ENCODE measurements at places on chromosomes 4 and X. TPM values are rescaled to one million over a fixed set of nuclear protein-coding genes. Genes with fewer than 3 reads are reported as not detected.

- no peak for DNase-seq
Measured at GRCh38 chrX:28591542-28591941, 4.3 kb downstream of the IL1RAPL1 start.

PRSS12 gene
- polyA plus RNA-seq, result 37.4 TPM

GRCh38 chr4:26557164-26557563 is 26.7 kb upstream of the TBC1D19 start:
- DNase-seq, result no peak

- DNase-seq, result no peak
Measured at GRCh38 chr4:35970366-35970960, 273.9 kb downstream of the ARAP2 start.

DNA sequence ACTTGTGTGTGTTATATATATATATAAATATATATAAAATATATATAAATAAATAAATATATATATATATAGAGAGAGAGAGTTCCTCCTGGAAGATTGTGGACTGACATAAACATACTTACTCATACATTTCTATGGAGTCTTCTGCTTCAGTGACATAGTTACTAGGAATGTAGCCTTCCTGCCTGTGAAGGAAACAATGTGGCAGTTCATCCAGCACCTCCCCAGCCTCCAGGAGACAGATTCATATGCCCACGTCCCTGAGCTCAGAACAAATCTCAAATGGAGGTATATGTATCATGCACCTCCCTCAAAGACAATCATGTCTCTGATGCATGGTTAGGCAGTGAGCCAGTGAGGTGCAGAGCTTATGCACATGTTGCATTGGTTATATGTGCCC is 11.4 kb upstream of the TIMM8A start:
- no peak for DNase-seq

DNA sequence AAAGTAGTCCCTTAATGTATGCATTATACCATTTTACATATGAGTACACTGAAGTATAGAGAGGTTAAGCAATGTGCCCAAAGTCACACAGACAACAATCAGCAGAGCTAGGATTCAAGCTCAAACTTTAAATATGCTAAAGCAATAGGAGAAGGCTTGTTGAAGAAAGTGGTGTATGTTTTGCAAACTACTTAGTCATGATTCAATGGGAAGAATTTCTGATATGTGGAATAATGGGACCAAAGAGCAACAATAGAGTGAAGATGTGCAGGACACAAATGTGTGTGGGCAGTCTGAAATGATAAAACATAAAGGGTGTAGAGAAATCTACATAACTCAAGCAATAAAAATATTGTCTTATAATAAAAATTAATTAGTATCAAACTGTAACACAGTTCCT is 109.0 kb upstream of the ARSJ start:
- no peak for DNase-seq

PCYT1B gene
- 6.1 TPM for polyA plus RNA-seq

DNA sequence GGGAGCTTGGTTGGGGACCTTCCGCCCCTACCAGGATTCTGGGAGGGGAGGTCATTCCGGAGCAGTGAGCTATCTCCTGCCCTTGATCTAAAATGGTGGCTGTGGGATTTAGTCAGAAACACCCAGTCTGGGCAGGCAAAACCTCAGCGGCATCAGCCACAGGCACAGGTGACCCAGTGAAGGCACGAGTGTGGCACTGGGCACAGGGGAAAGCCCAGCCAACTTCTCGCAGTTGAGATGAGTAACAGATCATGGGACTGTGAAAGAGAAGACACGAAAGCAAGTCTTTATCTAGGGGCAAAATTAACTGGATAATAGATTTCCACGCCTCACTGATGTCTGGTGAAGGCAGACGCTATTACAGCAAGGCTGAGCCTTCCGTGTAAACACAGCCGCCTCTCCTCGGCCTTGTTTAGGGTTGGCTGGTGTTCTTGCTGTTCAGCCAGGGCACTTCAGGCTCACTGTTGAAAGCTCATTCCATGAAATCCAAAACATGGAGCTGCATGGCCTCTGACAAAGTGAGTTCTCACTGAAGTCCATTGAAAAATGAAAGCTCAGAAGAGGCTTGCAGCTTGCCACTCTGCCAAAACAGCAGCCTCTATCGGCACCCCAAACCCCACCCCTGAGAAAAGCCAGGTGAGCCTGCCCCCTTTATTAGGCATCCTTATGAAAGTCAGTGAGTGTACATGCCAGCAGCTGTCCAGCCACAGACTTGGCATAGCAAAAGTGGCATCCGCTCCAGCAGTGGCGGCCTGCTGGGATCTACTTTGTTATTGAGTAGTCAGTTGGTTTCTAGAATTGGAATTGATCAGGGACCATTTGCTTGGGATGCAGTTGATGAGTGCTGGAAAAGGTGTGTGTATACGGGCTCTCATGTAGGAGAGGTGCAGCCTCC is 102.3 kb upstream of the MTM1 start:
- DNase-seq, result no peak

GRCh38 chrX:103367502-103367901 is 8.8 kb upstream of the BEX3 start:
- no peak for DNase-seq

DUSP9 gene
- polyA plus RNA-seq, result 0.23 TPM

DNA sequence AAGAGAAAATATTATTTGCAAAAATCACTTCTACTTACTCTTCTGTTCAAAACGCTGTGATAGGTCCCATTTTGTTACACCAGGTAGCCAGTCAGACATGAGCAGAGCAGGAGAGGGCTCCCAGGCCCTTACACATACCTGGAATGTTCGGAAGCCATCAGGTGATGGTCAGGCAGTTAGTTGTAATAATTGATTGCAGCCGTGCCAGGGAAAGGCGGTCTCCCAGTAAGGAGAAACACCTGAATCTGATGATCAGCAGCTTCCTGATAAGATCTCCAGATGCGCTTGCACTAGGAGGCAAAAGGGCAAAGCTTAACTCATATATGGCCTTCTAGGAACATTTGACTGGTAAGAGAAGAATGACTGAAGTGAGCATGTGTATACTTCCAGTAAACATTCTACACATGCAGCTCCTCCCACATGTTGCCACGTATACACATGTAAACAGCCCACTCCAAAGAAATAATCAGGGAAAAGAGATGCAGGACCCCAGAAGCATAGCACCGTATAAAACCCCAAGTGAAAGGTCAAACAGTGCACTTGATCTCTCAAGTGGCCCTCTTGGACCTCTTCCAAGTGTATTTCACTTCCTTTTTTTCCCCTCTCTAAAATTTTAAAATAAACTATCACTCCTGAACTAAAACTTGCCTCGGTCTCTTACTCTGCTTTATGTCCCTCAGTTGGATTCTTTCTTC is 1338.0 kb downstream of the FSTL5 start:
- no peak for DNase-seq

- DNase-seq, result peak; percentile 14
Measured at GRCh38 chr4:16794816-16795445, 103.5 kb downstream of the LDB2 start.

MAML3 gene
- polyA plus RNA-seq, result 16.8 TPM

DNA sequence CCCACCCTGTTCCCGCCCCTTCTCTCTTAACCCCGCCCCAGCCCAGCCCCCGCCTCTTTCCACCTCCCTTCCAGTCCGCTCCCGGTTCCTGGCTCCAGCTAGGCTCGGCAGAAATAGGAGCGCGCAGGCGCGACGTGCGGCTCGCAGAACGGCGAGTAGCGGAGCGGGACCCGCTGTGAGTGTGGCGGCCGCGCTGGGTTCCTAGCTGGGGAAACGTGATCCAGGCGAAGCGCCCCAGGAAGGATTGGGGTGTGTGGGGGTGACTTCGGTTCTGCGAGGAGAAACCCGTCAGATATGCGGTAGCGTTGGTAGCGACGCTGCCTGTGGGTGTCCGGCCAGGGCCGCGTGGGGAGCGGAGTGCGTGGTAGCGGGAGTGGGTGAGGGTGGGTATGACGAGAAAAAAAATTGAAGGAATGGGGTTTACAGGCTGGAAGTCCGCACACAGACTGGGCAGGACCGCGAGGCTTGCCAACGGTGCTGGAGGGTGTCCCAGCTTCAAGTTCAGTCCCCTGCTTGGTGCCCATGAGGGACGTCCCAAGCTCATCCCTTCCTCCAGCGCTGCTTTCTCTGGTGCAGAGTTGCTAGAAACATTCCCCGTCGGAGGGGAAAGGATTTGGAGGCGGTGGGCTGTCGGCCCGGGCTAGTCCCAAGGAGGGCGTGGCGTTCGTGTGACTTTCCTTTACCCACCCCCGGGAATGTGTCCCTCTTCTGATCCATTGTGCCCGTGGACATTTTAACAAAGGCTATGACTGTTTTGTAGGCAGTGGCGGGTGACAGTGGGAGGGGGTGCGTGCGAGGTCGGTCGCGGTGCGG is at the start of gene PRRG1:
Gene PRRG1 (plus strand): TSS at position 144 of the 813 bp plus-strand sequence. CDS start 56,886 bp downstream, outside the sequence.
- peak; percentile 59 for DNase-seq

SYNPO2 gene
- polyA plus RNA-seq, result 4.3 TPM

POF1B gene
- polyA plus RNA-seq, result 0.27 TPM

KDM6A gene
- polyA plus RNA-seq, result 43.5 TPM

DNA sequence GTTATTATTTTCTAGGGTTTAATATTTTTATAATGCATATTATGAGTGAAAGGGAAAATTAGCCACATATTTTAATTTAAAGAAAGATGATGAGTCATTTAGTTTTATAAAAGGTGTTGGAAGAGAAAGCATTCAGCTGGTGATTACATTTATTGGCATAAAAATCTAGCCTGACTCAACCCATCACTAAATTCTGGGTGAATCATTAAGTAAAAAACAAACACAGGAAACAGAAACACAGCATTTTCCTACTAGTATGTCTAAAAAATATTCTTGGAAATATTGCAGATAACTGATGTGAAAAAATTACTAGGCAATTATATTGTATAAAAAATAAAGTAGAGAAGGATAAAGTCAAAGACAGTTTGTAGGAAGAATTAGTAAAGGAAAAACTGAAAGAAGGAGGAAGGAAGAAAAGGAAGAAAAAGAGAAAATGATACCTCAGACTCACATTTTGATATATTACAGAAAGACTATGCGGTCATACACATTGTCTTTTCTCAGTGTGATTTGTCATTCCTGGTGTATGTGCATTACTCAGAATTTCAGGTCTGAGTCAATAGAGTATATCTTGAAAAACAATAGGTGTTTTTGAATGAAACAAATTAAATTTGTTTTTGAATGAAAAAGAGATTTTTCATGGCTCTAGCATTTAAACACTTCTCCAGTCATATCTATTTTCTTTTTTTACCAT is 48.0 kb upstream of the SPOCK3 start:
- no peak for DNase-seq

SH2D1A gene
- polyA plus RNA-seq, result 0.75 TPM

- DNase-seq, result no peak
Measured at GRCh38 chr4:52658641-52659000, 480 bp downstream of the USP46 start.

DNA sequence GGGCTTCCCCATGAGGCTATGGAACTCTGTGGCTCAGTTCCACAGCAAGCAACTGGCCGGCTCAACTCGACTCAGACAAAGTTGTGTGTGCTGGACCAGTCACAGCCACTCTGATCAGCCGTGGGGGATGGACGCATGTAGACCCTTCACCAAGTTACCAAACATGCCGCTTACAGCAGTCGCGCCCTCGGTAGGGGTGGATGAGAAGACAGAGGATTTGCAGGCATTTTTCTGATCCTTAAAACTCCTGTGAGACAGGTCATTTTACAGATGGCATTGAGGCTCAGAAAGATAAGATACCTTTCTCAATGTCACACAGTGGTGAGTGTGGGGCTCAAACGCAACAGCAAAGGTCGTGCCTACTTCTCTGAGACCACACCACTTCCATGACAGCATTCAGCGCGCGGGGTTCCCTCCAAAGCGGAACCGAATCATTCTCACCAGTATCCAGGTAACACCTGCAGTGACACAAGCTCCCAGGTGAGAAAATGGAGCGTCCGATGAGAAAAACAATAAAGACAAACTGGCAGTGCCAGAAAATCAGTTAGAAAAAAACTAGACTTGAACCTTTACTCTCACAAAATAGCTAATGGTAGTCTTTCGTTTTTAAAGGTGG is 83.6 kb downstream of the RELL1 start:
- DNase-seq, result no peak

DNA sequence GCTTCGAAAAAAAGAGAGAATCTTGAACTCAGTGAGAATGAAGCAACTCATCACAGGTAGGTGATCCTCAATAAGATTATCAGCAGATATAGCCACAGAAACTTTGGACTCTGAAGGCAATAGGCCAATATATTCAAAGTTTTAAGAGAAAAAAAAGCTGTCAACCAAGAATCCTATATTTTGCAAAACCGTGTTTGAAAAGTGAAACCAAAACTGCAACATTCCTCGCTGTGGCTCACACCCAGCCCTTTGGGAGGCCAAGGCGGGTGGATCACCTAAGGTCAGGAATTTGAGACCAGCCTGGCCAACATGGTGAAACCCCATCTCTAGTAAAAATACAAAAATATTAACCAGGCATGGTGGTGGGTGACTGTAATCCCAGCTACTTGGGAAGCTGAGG is 22.8 kb downstream of the MAD2L1 start:
- DNase-seq, result no peak

CORIN gene
- polyA plus RNA-seq, result 3.0 TPM

DNA sequence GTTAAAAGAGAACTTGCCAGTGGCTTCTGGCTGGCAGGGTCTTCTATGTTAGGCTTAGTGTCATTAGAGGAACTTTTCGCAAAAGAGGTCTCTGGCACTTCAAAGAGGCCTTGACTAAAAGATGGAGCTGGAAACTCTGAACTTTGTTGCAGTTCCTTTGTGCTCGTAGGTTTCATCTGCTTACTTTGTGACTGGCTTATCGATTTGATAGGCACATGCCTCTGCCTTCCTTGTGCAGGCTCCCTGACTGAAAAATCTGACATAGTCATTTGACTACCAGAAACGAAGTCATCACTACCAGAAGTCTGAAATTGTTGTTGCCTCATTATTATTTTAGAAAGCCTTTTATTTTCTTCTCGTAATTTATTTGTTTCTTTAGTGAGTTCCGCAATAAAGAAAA is 93.9 kb upstream of the IL13RA1 start:
- DNase-seq, result no peak

- DNase-seq, result peak; percentile 67
Measured at GRCh38 chr4:25654971-25655963, at the start of gene SLC34A2. Gene SLC34A2, plus strand, starts transcription at chr4:25655851. Its CDS starts 6,650 bp downstream, at chr4:25662501.

- no peak for DNase-seq
Measured at GRCh38 chr4:9994246-9994847, 26.9 kb downstream of the SLC2A9 start.

CFP gene
- polyA plus RNA-seq, result 7.0 TPM

DNA sequence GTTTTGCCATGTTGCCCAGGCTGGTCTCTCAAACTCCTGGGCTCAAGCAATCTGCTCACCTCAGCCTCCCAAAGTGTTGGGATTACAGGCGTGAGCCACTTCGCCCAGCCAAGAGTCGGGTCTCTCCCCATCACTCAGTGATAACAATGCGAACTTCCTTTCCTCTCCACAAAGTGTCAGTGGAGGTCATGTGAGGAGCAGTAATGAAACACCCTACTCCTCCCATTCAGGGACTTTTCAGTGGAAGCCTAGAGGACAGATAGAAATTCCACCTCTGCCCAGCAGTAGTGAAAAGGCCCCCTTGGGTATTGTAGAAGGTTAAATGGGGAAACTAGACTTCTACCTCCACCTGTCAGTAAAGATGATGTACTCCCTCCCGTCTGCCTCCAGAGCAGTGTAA is 141.9 kb upstream of the STK26 start:
- DNase-seq, result no peak

AFM gene
- polyA plus RNA-seq, result 0.17 TPM

DNA sequence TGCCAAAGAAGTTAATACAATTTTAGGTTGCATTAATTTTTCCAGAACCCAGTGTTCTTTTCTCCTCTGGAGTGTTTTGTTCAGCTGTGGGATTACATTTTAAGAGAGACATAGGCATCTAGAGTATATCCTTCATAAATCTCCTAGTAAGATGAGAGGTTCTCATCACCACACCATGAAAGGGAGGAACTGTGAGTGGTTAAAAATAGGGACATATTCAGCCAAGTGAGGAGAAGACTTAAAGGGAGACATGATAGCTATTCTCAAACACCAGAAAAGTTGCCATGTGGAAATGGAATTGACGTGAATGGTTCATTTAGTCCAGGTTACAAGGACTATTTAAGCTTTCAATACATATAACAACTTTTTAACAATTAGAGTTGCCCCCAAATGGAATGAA is 6.5 kb upstream of the MRPL1 start:
- no peak for DNase-seq
